A549 treated with CORT108297 at 1 μM for 4 hours (cell line): ENCODE measurements at places on chromosomes 1 and 21. TPM values are rescaled to one million over a fixed set of nuclear protein-coding genes. Genes with fewer than 3 reads are reported as not detected.

Gene HNRNPCL1
- total RNA-seq: not detected in 5 replicates

Gene RNU1-4
- 11.7 TPM in 1 of 5 replicates, not detected in the others for total RNA-seq

Gene GJA9
- total RNA-seq: not detected in 5 replicates

Gene AQP10
- total RNA-seq: not detected in 5 replicates

Gene SERINC2
- 17.5 to 33.5 TPM (median 29.6 TPM) in 5 replicates for total RNA-seq

Gene SYCP1
- not detected in 5 replicates for total RNA-seq

Gene ZNF683
- not detected in 5 replicates for total RNA-seq

Gene GJB3
- total RNA-seq: 4.8 to 10.0 TPM (median 7.4 TPM) in 5 replicates

Gene ZNF593OS
- 0.09 to 0.47 TPM in 2 of 5 replicates, not detected in the others for total RNA-seq

Gene FCGR1A
- not detected in 5 replicates for total RNA-seq

Gene ADORA1
- total RNA-seq: 0.85 to 1.3 TPM (median 1.1 TPM) in 5 replicates

Gene TNNT2
- 0.10 TPM in 1 of 5 replicates, not detected in the others for total RNA-seq

Gene LAD1
- total RNA-seq: 0.43 to 0.80 TPM (median 0.54 TPM) in 5 replicates

Gene NOTCH2
- total RNA-seq: 18.6 to 31.1 TPM (median 25.7 TPM) in 5 replicates

Gene PWP2
- total RNA-seq: 1.3 to 2.6 TPM (median 2.3 TPM) in 5 replicates

Gene KCNE2
- not detected in 5 replicates for total RNA-seq

Gene EFNA3
- total RNA-seq: 3.4 to 5.1 TPM (median 4.7 TPM) in 5 replicates

Gene PHC2
- total RNA-seq: 82.0 to 93.3 TPM (median 85.9 TPM) in 5 replicates

Gene OR2AJ1
- total RNA-seq: not detected in 5 replicates

Gene CCT8
- total RNA-seq: 168 to 217 TPM (median 177 TPM) in 5 replicates

Gene GCSAML
- total RNA-seq: not detected in 5 replicates

Gene COL9A2
- 0.09 to 0.39 TPM (median 0.36 TPM) in 5 replicates for total RNA-seq

Gene RHBG
- total RNA-seq: not detected in 5 replicates

Gene VWA5B1
- not detected in 5 replicates for total RNA-seq

Gene HES5
- not detected in 5 replicates for total RNA-seq

Gene CCDC17
- 0.24 to 0.51 TPM (median 0.35 TPM) in 5 replicates for total RNA-seq

Gene TSPAN1
- total RNA-seq: 1.5 to 3.4 TPM (median 2.6 TPM) in 5 replicates

Gene TCHHL1
- total RNA-seq: not detected in 5 replicates

Gene MYOG
- not detected in 5 replicates for total RNA-seq

Gene OR10J1
- not detected in 5 replicates for total RNA-seq

Gene INAVA
- 33.0 to 46.6 TPM (median 40.1 TPM) in 5 replicates for total RNA-seq

Gene C1orf87
- total RNA-seq: not detected in 5 replicates

Gene FYB2
- total RNA-seq: not detected in 5 replicates

Gene OLFM3
- not detected in 5 replicates for total RNA-seq

Gene LCE1D
- not detected in 5 replicates for total RNA-seq

Gene FCRL3
- 0.23 TPM in 1 of 5 replicates, not detected in the others for total RNA-seq

Gene DENND2D
- 1.0 to 1.5 TPM (median 1.2 TPM) in 5 replicates for total RNA-seq

Gene GBP6
- total RNA-seq: not detected in 5 replicates

Gene LIN28A
- total RNA-seq: 0.03 TPM in 1 of 5 replicates, not detected in the others

Gene CD1E
- total RNA-seq: not detected in 5 replicates

Gene KCNJ10
- 0.09 TPM in 1 of 5 replicates, not detected in the others for total RNA-seq

Gene CBR3
- total RNA-seq: 10.7 to 15.9 TPM (median 14.2 TPM) in 5 replicates

Gene PGBD5
- 0.65 to 0.85 TPM (median 0.70 TPM) in 5 replicates for total RNA-seq

Gene CLCA4
- total RNA-seq: not detected in 5 replicates

Gene C1orf94
- not detected in 5 replicates for total RNA-seq

Gene CR1L
- total RNA-seq: 0.16 TPM in 1 of 5 replicates, not detected in the others

Gene LRRC71
- 0.07 to 0.21 TPM (median 0.13 TPM) in 5 replicates for total RNA-seq

Gene UBL4B
- not detected in 5 replicates for total RNA-seq

Gene TMOD4
- 0.30 to 0.46 TPM (median 0.35 TPM) in 4 of 5 replicates, not detected in the other for total RNA-seq

Gene SV2A
- 0.06 to 0.17 TPM (median 0.09 TPM) in 5 replicates for total RNA-seq
